ENCODE measurements at places on chromosomes 5 and 9.
A peak's percentile ranks its signal among the peaks of the same experiment; 100 is the strongest.

DNA sequence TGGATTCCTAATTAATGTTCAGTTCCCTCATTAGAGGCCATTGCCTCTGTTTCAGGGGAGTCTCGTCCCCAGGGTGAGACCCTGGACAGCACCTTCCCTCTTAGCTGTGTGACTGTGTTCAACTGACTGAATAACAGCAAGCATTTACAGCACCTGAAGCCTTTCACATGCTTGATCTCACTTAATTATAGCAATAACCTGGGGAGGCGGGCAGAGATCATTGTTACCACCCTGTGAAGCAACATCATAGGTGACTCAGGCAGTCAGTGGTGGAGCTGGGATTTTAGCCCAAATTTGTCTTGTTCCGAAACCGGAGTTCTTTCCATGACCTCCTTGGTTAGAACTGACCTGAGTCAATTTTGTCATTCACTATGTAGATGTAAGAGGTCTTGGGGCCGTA lies 105.2 kb upstream of the RAD23B start:
- DNase-seq: no peak

- DNase-seq: peak; percentile 3
Observed at GRCh38 chr9:117034866-117035265, 347.8 kb downstream of the TRIM32 start.

DNA sequence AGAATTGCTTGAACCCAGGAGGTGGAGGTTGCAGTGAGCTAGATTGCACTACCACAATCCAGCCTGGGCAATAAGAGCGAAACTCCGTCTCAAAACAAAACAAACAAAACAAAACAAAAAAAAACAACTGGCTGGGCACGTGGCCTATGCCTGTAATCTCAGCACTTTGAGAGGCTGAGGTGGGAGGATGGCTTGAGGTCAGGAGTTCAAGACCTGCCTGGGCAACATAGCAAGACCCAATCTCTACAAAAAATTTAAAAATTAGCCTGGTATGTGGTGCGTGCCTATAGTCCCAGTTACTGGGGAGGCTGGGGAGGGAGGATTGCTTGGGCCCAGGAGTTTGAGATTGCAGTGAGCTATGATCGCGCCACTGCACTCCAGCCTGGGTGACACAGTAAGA lies 23.3 kb upstream of the WDR5 start:
- no peak for DNase-seq

- DNase-seq: no peak
Observed at GRCh38 chr5:124644138-124644537, 102.3 kb downstream of the ZNF608 start.

GRCh38 chr5:95810305-95811125 lies 12.0 kb downstream of the GLRX start:
- no peak for DNase-seq

DNA sequence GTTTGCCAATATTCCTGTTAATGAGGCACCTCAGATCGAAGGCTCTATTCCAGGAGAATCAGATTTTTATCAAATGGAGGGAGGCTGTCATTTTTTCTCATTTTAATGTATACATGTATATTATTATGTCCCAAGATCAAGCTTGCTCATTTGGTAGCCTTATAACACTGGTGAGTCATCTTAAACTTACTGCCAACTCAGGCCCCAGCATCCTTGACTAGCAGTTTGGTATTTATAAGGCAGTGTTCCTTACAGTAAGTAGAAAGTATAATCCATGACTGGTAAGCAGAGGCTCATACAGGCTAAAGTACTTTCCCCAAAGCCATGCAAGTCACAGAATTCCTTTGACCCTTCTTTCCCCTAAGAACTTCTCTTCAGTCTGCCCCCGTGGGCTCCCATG lies 90.7 kb upstream of the NR3C1 start:
- DNase-seq: no peak

DNA sequence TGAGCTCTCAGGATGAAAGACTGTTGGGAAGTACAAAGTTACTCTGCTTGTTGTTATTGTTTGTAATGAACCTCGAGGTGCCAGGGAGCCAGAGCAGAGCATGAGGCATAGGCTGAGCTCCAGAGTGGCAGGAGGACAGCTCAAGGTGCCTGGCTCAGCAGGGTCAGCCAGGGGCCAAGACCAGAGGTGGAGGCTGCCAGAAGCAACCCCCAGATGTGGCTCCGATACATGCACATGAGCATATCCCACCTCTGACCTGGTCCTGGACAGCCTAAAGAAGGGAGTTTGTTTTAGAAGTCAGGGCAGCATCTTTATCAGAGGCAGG lies 105.6 kb downstream of the PSD2 start:
- DNase-seq: no peak

All from NCI-H1048 (cell line).